ENCODE measurements at places on chromosomes 5 and 9.
A peak's percentile ranks its signal among the peaks of the same experiment; 100 is the strongest.

DNA sequence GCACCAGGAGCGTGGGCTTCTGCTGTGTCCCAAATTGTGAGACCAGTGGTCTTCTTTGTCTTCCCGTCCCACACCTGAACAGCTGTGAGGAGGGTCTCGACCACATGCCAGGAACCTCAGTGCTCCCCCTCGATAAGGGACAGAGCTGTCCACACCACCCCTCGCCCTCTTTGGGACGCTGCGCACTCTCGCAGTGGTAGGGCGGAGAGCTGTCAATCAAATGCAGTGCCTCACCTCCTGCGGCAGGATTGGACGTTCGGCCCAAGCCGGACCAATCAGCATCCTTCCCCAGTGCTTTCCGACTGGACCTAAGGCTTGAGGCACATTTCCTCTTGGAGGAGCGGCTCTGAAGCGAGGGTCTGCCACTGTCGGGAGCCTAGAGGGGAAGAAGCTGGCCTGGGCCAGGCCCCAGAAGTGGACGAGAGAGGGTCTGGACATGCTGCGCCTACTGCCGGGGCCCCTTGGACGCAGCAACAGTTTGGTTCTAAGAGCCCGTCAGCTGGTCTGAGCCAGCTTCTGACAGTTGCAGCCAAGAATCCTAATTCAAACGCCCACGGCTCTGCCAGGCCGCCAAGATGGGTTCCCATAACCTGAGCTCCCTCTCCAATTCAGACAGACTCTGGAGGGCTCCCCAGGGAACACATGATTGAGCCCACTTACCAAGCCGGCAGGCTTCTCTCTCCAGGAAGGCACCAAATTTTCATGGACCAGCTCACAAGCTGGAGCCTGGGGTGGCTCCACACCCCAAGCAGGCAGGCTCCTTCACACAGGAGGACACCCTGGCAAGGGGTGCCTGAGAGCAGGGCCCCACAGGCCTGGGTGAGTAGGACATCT is 28.1 kb upstream of the ADAMTS2 start:
- no peak for DNase-seq

DNA sequence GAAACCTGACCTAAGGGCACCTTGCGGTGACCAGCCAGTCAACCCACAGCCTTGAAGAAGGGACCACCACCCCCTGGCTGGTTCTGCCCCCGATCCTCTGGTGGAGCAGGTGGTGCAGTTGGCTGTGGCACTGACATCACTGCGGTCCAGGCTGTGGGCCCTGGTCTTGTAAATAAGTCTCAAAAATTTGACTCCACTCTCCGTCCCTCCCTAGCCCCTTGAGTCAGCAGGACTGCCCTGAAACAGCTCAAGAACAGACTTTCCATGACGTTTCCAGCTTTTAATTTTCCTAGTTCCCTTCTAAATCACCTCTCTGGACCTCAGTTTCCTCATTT is 134.8 kb upstream of the BOD1 start:
- DNase-seq, result no peak

DNA sequence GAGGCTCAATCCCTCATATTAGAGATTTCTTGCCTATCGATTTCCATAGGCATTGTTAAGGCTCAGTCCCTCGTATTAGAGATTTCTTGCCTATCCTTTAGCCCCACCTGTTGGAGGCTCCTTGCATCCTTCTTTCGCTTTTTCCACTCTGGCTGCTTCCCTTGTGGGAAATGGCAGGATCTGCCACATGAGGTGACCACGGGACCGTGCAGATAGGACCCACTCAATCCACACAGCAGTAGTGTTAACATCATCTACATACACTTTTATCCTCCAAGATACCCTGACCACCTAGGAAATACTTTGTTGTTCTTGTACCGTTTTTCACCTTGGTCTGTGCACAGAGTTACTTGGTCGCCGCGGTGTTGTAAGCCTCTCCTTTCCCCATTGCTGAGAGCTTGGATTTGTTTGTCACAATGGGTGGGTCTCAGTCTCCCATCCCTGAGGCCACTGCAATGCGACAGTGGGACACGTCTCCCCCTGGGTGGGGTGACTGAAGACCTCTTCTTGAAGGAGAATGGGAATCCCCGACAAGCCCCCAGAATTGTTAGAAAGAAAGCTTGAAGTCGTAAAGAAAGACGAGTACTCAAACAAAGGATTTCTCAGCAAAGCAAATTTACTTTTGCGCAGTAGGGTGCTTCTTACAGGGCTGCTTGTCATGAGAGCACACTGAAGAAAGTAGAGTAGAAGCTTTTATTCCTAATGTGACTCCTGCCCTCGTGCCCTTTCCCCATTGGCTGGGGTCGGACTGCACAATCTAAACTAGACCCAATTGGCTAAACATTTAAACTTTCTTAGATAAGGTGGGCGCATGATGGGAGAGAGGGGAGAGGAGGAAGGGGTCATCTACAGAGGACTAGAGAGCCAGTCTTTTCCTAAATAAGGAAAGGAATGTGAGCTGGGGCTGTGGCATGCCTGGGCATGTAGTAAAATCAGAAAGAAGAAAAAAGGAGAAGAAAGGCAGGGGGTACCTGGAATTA is 19.8 kb downstream of the IFT74 start:
- no peak for DNase-seq

DNA sequence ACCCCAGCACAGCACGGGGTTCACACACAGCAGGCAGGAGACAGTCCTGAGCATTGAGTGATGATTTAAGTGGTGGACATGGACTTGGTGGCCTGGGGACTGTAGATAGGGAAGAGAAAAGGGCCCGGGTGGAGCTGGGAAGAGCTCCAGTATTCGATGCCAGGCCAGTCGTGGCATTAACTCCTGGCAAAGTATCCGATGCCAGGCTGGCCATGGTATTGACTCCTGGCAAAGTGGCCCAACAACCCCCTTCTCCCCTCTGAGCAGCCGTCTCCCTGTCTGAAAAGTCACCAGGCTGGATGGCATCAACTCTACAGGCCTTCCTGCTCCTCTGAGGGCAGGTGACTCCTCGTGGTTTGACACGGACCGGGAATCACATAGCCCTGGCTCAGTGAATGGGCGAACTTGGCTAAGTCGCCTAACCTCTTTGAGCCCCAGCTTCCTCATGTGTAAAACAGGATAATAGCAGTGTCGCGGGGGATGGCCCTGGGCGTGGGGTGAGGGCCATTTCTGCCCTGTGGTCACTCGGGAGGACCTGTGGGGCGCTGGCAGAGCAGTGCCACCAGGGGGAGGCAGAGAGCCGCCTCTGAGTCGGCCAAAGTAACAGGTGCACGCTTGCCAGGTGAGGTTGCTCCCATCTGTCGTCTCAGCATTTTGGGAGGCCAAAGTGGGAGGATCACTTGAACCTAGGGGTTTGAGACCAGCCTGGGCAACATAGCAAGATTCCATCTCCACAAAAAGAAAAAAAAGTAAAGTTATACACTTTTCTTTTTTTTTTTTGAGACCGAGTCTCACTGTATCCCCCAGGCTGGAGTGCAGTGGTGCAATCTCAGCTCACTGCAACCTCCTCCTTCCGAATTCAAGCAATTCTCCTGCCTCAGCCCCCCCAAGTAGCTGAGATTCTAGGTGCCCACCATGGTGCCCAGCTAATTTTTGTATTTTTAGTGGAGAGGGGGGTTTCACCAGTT is 5.7 kb upstream of the SEC16A start:
- DNase-seq, result peak; percentile 77

DNA sequence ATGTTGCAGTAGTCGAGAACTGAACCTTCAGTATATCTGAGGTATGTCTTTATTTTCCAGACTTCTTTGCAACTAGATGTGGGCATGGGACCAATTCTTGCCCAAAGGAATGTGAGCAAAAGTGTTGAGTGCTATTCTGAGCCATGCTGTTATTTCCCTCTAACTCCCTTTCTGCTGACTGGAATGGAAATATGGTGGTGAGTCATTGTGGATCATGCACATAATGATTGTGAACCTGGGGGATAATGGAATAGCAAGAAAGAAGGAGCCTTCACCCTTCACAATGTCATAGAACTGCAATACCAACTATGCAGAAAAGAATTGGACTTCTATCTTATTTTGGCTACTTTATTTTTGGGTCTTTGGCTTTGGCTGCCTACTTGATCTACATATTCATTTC is 10.3 kb upstream of the DOCK2 start:
- no peak for DNase-seq

- no peak for DNase-seq
These were observed 1.8 kb downstream of the LPCAT1 start for GRCh38 chr5:1521671-1522600.

GRCh38 chr5:138028971-138029365 is 3.9 kb downstream of the FAM13B start:
- DNase-seq, result no peak

DNA sequence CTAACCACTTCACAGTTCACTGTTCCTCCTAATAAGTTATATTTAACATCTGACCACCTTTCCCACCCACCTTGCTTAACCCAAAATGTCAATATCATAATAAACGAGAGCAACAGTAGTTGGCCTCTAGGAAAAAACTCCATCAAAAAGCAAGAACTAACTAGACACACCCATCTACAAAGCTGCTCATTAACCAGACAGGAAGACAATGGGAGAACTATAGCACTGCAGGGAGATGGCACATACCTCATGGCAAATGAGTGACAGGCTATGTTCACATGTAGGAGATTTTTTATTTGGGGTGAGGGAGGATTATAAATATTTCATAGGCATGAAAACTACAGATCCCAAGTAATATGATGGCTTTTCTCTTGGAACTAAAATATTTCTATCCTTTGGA is 23.6 kb upstream of the CDK5RAP2 start:
- DNase-seq, result no peak

GRCh38 chr5:105952875-105953274 is 1717.9 kb downstream of the EFNA5 start:
- no peak for DNase-seq

- no peak for DNase-seq
These were observed 269.1 kb downstream of the GLIS3 start for GRCh38 chr9:4030751-4031150.

- no peak for DNase-seq
These were observed 224.7 kb downstream of the GDNF start for GRCh38 chr5:37615184-37615583.

DNA sequence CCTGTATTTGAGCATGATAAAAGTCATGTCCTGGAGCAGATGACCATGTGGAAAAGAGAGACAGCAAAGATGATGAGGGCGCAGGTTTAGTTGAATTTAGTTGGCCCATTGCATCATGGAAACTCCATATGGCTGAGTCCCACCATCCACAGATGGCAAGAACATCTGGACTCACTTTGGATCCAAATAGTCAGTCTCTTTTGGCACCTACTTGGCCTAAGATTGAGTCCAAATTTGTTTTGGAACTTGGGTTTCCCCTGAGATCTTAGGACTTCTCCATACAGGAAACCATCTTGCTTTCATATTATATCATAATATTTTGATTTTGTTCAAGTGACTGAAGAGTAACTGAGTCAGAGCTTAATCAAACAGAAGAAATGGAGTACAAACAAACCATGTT is 217.5 kb downstream of the DRD1 start:
- no peak for DNase-seq

DNA sequence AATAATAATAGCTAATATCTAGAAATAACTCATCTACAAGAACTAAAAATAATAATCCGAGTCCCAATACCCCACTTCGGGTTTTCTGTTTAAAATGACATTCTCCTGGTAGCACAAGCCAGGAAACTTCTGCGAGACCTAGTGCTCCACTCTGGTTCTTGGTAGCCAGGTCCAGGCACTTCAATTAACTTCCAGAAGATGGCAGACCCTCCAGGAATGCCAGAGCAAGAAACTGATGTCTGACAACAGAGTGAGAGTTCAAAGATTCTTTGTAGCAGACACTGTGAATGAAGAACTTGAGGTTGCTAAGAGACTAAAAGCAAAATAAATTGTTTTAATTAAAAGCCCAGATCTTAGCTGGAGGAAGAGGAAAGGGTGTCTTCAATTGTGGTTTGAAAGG is 1963.3 kb upstream of the CDH9 start:
- DNase-seq, result no peak

GRCh38 chr5:159333545-159333925 is 3.2 kb upstream of the IL12B start:
- no peak for DNase-seq

DNA sequence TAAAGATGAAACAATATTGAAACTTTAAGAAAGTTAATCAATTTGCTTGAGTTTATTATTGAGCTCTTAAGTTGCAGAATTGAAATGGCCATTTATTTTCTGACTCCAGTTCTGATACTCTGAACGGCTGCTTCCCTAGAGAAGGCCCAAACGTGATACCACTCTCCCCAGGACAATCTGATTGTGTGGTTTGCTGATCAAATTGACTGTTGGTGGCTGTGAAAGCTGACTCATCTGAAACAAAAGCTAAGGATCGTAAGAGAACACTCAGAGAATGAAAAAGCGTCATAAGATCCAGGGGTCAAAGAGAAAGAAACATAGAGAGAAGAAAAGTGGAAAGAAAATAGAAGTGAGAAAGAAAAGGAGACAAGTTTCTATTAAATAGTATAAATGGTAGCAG is 147.2 kb downstream of the IZUMO3 start:
- no peak for DNase-seq

GRCh38 chr5:178533136-178533535 is 57.1 kb downstream of the COL23A1 start:
- no peak for DNase-seq

- DNase-seq, result no peak
These were observed 13.2 kb downstream of the DOCK8 start for GRCh38 chr9:227860-228259.

DNA sequence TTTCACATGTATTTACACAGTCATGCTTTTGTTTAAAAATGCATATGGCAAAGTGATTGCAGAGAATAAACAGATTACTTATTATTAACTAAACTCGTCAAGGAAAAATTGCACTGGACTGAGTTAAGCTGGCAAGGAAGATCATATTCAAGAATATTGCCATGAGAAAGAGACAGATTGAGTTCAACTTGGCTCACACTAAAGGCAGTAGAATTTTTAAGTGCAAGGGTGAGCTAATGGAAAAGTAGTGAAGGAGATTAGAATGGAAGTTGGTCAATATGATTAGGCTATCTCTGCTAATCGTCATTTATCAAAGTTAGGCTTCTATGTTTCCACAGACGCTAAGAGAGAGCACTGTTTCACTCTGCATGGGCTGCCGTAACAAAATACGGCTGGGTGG is 557.6 kb downstream of the PRR16 start:
- no peak for DNase-seq

DNA sequence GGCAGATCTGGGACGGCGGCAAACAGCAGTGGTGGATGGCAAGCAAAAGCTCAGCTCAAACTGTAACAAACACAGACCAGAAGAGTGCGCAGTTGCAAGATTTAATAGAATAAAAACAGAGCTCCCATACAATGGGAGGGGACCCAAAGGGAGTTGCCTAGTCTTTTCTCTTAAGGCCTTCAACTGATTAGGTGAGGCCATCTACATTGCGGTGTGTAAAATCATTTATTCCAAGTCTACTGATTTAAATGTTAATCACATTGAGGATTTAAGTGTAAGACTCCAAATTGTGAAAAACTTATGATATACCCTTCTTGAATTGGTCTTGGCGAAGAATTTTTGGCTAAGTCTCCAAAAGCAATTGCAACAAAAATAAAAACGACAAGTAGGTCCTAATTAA is 21.6 kb upstream of the C1QTNF3 start:
- DNase-seq, result no peak

GRCh38 chr5:179142434-179143198 is 82.4 kb downstream of the ZNF354C start:
- no peak for DNase-seq

GRCh38 chr9:117926031-117926658 is 221.9 kb downstream of the TLR4 start:
- no peak for DNase-seq

GRCh38 chr9:123933440-123934212 is 3.7 kb upstream of the DENND1A start:
- no peak for DNase-seq
